Fibroblast of lung (primary cell): ENCODE measurements at places on chromosomes 5 and 9. TPM values are rescaled to one million over a fixed set of nuclear protein-coding genes. Genes with fewer than 3 reads are reported as not detected.

OBP2B gene
- total RNA-seq: not detected in 2 replicates

PDE6A gene
- under 0.01 TPM in 2 replicates for total RNA-seq

LYSMD3 gene
- total RNA-seq: 14.9 and 17.0 TPM in 2 replicates

CDH18 gene
- total RNA-seq: 0.33 TPM in 1 of 2 replicates, not detected in the other

CD14 gene
- total RNA-seq: 4.1 and 10.9 TPM in 2 replicates

DNA sequence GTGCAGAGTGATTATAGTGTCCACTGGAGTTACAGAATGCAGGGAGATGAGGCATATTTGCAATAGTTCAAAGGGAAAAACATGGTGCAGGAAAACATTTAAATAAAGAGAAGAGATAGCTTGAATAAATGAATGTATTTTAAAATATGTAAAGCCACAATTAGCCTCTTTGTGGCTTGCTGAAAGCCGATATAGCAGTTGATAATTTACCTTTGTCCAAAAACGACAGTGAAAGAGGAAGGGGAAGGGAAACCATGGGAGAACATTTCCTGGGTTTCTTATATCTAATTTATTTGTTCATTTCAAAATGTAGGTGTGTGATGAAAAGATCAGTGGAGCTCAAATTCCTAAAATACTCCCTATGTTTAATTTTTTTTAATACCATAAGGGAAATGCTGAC lies 156.1 kb downstream of the DENND1A start:
- DNase-seq: no peak

- no peak for DNase-seq
Observed at GRCh38 chr5:75373862-75374261, 36.8 kb downstream of the HMGCR start.

DNA sequence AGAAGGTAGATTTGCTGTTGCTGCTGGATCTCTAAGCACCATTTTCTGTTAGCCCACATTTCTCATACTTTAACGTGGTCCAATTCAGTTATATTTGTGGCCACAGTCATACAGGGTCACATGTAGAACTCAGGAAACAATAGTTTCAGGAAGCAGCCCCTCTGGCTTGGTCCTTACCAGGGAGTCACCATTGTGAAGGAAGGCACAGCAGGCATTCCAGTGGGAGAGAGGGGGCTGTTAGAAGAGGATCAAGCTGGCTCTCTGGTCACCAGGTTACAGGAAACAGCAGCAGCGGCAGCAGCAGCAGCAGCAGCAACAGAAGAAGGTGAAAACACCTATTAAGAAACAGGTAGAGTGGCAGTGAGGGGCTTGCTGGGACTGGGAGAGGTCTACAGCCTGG lies 14.5 kb downstream of the C9orf43 start:
- no peak for DNase-seq

- no peak for DNase-seq
Observed at GRCh38 chr9:129027685-129028191, 393 bp downstream of the SH3GLB2 start.

- no peak for DNase-seq
Observed at GRCh38 chr5:40572391-40572790, 107.3 kb upstream of the PTGER4 start.

DNA sequence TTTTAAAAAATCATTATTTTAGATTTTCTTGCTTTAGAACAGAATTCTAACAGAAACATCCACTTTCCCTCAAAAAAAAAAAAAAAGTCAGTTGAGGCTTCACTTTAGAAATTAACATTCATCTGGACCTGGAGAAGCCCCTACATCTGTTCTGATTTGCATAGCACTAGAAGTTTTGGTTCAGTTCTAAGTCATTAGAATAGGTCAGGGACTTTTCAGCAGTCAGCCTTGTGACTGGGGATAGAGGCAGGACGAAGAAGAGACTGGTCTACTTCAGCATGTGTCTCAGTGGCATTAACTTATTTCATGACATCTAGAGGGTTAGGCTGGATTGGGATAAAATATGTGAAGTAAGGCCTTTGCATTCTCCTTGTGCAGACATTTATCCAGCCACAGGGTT lies 215.8 kb upstream of the DAB2 start:
- DNase-seq: no peak

GRCh38 chr5:102971676-102972293 lies 148.2 kb downstream of the GIN1 start:
- peak; percentile 60 for DNase-seq

DNA sequence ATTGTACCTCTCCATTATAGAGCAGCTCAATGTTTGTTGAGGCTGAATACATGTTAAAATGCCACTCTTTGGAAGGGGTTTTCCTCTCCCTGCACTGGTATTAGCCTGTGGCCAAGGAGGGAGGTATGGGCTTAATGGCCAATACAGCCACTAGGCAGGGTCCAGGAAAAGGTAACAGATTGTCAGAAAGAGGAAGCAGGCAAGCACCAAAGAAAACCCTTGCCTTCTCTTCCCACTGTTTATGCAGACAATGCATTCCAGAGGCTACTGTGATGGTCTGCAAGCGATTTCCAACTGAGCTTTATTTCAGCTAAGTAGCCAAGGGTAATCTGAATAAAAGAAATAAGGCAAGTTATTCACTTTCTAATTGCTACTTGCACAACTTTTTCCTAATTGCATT lies 95.3 kb upstream of the SLC27A6 start:
- no peak for DNase-seq

DNA sequence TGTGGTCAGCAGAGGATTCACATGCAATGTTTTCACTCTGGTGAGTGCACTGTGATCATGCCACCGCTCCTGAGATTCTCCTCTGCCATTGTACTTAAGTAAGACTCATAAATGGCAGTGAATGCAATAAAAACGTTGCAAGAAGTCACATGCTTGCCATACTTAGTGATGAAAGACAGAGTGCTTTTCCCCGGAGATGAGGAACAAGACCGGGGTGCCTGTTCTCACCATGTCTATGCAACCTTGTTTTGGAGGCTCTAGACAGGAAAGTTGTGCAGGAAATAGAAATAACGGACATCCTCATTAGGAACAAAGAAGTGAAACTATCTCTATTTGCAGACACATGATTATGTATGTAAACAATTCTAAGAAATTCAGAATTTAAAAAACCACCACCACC lies 84.7 kb upstream of the IRX2 start:
- DNase-seq: no peak
